ENCODE measurements at places on chromosomes 12 and 14.

DNA sequence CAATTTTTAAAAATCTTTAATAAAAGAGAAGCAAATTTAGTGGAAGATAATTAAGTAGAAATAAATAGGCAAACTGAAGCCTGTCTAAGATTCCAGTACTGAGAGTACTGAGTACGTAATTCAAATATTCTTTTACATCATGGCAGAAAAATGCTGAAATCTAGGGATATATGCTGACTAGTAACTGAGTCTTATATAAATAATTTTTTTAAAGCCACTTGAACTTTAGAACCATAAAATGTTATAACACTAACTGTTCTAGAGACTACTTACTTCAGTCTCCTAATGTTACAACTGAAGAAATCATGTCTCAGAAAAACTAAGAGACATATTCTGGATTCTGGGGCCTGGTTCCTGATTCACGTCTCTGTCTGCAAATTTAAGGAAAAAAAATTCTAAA, 230.6 kb upstream of the PLEKHG7 start:
- no peak for DNase-seq

DNA sequence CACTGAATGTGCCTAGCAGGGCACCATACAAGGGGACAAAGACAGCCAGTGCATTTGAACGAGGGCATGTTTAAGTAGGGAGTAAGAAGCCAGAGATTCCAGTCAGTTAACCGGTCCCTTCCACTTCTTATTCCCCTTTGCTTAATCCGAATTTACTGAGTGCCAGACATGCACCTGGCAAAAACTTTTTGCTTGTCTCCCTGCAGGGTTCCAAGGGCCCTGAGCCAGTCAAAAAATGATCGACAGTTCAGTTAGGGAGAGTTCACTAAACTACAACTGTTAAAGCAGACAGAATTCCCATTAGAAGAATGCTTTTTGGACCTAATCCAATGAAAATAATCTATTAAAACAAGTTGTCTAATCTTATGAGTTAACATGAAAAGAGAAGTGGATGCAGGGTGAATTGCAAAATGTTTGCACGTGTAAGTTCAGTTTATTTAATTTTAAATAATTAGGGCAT, 193.8 kb downstream of the TMTC2 start:
- no peak for DNase-seq

DNA sequence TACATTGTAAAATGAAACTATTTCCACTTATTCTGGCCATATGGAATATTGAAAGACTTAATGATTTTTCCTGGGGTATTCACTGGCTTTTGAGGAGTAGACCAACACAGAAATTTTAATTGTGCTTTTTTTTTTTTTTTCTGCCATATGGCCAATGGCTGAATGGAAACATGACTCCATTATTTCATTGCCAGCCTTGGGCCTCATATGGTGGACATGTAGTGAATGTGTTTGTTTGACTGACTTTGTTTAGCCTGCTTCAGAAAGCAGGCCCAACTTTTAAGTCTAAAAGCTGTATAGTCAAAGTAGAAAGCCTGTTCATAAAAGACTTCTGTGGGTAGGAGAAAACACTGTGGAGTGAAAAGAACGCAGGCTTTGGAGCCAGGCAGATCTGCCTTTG, 2.4 kb downstream of the GNG2 start:
- no peak for DNase-seq

GRCh38 chr14:28936601-28937000, 170.0 kb downstream of the FOXG1 start:
- DNase-seq = no peak

GRCh38 chr12:76275511-76276093, 72.6 kb downstream of the BBS10 start:
- DNase-seq = no peak

DNA sequence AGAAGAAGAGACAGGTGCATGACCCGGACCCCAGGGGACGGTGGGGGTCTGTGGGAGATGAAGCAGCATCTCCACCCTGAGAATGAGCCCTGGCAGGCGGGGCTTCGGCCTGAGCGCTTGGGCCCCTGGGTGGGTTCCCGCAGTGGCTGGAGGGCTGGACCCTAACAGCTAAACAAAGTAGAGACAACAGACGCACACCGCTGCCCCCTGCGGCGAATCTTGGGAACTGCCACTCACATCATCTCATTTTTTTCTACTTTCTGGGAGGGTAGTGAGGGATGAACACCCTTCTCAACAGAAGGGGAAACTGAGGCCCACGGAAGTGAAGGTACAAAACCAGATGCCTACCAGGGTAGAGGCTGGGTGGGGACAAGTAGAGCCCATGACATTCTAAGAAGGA, 104.7 kb downstream of the RFLNA start:
- no peak for DNase-seq

GRCh38 chr14:63896278-63896720, 43.5 kb downstream of the SYNE2 start:
- DNase-seq = no peak

Data from CD4-positive, alpha-beta T cell treated with Interleukin-4 for 4 hours (primary cell).